ENCODE measurements at places on chromosomes 2 and 18. TPM values are rescaled to one million over a fixed set of nuclear protein-coding genes. Genes with fewer than 3 reads are reported as not detected.

SLC66A3 gene
- total RNA-seq: 26.9 TPM

EPB41L3 gene
- 0.52 TPM for total RNA-seq

ZNF804A gene
- total RNA-seq: not detected

GALNT13 gene
- not detected for total RNA-seq

ALK gene
- not detected for total RNA-seq

RPRM gene
- 0.44 TPM for total RNA-seq

GATA6 gene
- total RNA-seq: 0.10 TPM

LYPD1 gene
- total RNA-seq: not detected

IER3IP1 gene
- 5.3 TPM for total RNA-seq

GRCh38 chr2:17822445-17823117, 6.3 kb downstream of the MSGN1 start:
- no peak overlapping the region for H3K4me3 ChIP-seq
- H3K4me1 ChIP-seq: no peaks in the 10 kb centered on the region
- no peaks in the 10 kb centered on the region for H3K27me3 ChIP-seq
- no peaks in the 10 kb centered on the region for H3K36me3 ChIP-seq
- H3K27ac ChIP-seq: no peak overlapping the region

- H3K27ac ChIP-seq: no peak overlapping the region
- H3K36me3 ChIP-seq: no peaks in the 10 kb centered on the region
- H3K27me3 ChIP-seq: no peaks in the 10 kb centered on the region
- no peak overlapping the region for H3K4me3 ChIP-seq
These were observed 25.5 kb upstream of the KCNE4 start for GRCh38 chr2:223026357-223027110.

DNA sequence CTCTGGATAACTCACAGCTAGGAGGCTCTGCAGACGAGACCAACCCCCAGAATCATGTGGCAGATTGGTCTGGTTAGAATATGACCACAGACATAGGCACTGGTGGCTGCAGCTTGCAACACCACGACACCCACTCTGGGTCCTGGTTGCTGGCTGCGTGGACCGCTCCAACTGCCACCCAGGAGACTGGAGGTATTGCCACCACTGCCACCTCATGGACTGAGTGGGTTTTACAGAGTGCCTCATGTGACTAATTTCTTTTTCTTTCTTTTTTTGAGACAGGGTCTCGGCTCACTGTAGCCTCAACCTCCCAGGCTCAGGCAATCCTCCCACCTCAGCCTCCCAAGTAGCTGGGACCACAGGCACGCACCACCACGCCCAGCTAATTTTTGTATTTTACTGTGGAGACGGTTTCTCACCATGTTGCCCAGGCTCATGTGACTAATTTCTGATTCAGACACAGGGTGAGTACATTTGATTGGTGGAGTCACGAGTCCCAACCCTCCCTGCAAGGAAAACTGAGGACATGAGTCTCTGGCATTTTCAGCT, 29.9 kb upstream of the NT5DC4 start:
- H3K36me3 ChIP-seq: no peaks in the 10 kb centered on the region
- H3K27me3 ChIP-seq: no peaks in the 10 kb centered on the region
- peaks cover 22% of the 10 kb centered on the region for H3K4me1 ChIP-seq
- no peak overlapping the region for H3K4me3 ChIP-seq
- peak; percentile 44 for DNase-seq

DNA sequence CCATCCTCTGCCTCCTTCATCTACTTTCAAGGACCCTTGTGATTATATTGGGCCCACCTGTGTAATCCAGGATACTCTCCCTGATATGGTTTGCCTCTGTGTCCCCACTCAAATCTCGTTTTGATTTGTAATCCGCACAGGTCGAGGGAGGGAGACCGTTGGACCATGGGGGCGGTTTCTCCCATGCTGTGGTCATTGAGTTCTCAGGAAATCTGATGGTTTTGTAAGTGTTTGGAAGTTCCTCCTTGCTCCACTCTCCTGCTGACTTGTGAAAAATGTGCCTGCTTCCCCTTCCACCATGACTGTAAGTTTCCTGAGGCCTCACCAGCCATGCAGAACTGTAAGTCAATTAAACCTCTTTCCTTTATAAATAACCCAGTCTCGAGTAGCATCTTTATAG, 42.0 kb upstream of the EML6 start:
- H3K4me1 ChIP-seq: peaks cover 6% of the 10 kb centered on the region
- H3K36me3 ChIP-seq: no peaks in the 10 kb centered on the region
- H3K27me3 ChIP-seq: peaks cover 4% of the 10 kb centered on the region
- DNase-seq: no peak

GRCh38 chr2:66596256-66596655, 161.3 kb downstream of the MEIS1 start:
- H3K27ac ChIP-seq: no peak overlapping the region
- H3K4me3 ChIP-seq: no peak overlapping the region
- H3K36me3 ChIP-seq: no peaks in the 10 kb centered on the region
- H3K27me3 ChIP-seq: no peaks in the 10 kb centered on the region

DNA sequence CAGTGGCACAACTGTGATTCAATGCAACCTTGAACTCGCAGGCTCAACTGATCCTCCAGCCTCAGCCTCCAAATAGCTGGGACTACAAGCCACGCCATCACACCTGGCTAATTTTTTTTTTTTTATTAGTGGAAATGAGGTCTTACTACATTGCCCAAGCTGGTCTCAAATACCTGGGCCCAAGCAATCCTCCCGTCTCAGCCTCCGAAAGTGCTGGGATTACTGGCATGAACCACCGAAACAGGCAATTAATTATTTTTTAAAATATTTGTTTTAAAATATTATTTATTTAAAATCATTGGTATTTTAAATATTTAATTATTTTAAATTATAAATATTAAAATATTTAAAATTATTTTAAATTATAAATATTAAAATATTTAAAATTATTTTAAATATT, 24.5 kb downstream of the SRBD1 start:
- H3K4me1 ChIP-seq: no peaks in the 10 kb centered on the region
- no peak overlapping the region for H3K27ac ChIP-seq
- no peaks in the 10 kb centered on the region for H3K36me3 ChIP-seq
- H3K4me3 ChIP-seq: no peak overlapping the region
- DNase-seq: no peak

- H3K36me3 ChIP-seq: no peaks in the 10 kb centered on the region
- no peak overlapping the region for H3K27ac ChIP-seq
- no peak overlapping the region for H3K4me3 ChIP-seq
These were observed 348.0 kb downstream of the DLGAP1 start for GRCh38 chr18:4107049-4107467.

DNA sequence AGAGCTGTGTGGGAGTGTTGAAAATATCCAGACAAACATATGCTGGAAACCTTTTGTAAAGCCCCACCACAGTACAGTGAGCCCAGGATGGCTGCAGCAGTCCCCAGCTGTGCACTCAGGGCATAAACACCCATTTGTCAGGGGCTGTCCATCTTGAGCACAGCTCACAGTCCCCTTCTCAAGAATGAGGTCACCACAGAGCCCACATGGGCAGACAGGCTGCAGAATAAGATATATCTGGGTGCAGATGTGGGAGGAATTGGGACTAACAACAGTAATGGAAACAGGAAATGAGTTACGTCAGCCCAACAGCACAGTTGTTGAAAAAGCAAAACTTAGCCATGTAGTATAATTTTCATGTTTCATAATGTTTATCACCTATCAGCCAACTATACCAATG, 219.6 kb downstream of the ETAA1 start:
- no peak for DNase-seq
- no peaks in the 10 kb centered on the region for H3K4me1 ChIP-seq
- H3K27ac ChIP-seq: no peak overlapping the region
- H3K4me3 ChIP-seq: no peak overlapping the region

DNA sequence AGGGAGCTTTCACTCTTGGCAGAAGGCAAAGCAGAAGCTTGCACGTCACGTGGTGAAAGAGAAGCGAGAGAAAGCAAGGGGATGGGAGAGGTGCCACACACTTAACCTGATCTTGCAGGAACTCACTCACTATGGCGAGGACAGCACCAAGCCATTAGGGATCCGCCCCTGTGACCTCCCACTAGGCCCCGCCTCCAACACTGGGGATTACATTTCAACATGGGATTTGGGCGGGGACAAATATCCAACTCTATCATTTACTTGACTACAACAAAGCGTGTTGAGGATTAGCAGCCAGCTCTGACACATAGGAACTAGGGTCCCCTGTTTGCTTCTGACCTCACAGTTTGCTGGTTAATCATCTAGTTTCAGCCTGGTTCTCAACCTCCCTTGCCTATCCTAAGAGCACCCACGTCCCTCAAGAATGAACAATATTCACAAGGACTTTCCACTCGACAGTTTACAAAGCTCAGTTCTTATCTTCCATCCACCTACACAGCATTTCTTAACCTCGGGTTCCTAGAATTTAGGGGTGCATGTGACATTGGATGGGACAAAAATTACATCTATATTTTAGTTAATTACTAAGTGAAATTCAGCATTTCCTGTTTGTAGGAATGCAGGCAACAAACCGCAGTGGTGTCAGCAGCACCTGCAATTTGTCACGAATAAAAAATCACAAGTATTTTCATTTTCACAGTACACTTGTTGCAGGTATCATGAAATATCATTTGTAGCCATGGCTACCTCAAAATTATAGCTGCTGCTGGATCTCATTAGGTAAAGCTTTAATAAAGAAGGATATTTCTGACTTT, 36.0 kb downstream of the LBH start:
- H3K4me3 ChIP-seq: peak overlapping the region; percentile 58
- H3K36me3 ChIP-seq: no peaks in the 10 kb centered on the region
- peak overlapping the region; percentile 78 for H3K27ac ChIP-seq
- DNase-seq: no peak
- peaks cover 42% of the 10 kb centered on the region for H3K4me1 ChIP-seq
- H3K27me3 ChIP-seq: no peaks in the 10 kb centered on the region

- H3K27ac ChIP-seq: no peak overlapping the region
- no peaks in the 10 kb centered on the region for H3K36me3 ChIP-seq
- no peak for DNase-seq
- no peaks in the 10 kb centered on the region for H3K27me3 ChIP-seq
These were observed 11.2 kb upstream of the PUM2 start for GRCh38 chr2:20361893-20362292.

- H3K27me3 ChIP-seq: no peaks in the 10 kb centered on the region
- H3K36me3 ChIP-seq: peaks cover 2% of the 10 kb centered on the region
- H3K27ac ChIP-seq: no peak overlapping the region
These were observed 9.9 kb downstream of the PLEKHM3 start for GRCh38 chr2:208015475-208015874.
